Large intestine (tissue), 12 donors: ENCODE measurements at places on chromosomes 3 and 15.

- DNase-seq = peak; percentile 71
Measured at GRCh38 chr3:16311960-16312451, 47.0 kb downstream of the OXNAD1 start.

GRCh38 chr3:22982981-22983587 is 220.0 kb upstream of the UBE2E2 start:
- DNase-seq = no peak

GRCh38 chr15:24955531-24955921 is 739 bp downstream of the SNRPN start:
- DNase-seq = no peak

DNA sequence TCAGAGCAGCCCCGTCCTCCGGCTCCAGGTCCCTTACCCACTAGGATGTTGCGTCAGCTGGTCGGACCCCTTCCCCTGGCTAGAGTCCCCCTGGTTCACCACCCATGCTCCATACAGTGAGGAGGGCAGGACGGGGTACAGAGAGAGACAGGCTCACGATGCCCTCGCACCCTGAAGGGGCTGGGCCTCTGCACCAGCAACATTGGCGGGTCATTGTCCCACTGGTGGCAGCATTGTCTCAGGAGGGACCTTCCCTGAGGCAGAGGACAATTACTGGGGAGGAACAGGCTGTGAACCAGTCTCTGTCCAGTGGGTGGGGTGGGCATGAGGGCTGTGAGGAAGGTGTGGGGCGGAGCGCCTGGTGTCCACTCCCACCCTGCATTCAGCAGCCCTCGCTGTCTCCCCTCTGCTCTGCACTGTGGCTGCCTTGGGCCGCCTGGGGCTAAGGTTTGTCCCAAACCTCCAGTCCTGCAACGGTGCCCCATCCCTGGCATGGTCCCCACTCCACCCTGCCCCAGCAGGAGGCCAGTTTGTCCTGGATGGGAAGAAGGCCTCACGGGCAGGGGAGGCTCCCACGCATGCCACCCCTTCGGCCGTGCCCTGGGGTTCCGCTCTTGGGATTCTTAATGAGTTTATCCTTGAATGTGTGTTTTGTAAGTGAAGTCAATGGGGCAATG is 48.0 kb upstream of the KLF13 start:
- DNase-seq = no peak

GRCh38 chr3:98592345-98592935 is 971 bp downstream of the CPOX start:
- no peak for DNase-seq

DNA sequence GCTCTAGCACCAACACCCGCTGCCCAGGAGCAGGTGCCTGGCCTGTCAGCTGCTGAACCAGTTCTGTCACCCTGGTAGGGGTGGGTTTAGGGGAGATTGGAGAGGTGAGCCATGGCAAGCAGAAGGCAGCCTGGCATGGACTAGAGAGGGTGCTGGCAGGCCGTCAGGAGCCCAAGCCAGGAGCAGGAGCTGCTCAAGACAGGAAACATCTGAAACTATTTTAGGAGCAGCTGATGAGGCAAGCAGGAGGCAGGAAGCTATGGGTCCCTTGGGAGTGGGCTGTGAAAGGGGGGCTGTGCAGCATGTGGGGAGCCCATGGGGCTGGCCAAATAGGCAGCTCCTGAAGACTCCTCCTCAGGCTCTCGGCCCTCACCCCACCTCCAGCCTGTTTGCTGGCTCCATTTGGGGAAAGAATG is 2.3 kb downstream of the INKA1 start:
- DNase-seq = peak; percentile 41

DNA sequence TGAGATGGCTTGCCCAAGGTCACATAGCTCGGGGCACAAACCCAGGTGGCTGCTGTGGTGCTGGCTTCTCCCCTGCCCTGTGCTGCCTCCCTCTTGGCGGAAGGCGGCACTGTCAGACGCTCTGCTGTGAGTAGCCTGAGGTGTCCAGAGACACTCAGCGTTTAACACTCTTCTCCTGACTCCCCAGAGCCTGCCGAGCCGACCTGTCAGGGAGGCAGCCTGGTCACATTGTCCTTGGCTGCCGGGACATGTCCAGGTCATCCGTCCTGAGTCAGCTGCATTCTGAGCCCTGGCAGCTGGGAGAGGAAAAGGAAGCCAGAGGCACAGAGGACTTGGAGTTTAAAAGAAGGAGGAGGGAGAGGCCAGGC is 4.7 kb downstream of the LMAN1L start:
- no peak for DNase-seq

DNA sequence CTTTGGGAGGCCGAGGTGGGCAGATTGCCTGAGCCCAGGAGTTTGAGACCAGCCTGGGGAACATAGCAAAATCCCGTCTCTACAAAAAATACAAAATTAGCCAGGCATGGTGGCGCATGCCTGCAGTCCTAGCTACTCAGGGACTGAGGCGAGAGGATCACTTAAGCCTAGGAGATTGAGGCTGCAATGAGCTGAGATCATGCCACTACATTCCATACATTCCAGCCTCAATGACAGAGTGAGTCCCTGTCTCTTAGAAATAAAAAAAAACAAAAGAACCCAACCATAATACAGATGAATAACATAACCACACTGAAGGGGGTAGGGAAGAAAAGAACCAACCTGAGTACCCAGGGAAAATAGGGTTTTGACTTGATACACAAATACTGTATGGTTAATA is 19.7 kb upstream of the CGNL1 start:
- no peak for DNase-seq
